Cerebellar cortex (tissue), 1 donor: ENCODE measurements at places on chromosomes 2 and 18.

- no peak for DNase-seq
These were observed at the start of gene FAM110C for GRCh38 chr2:46471-47345. TSS of gene FAM110C (minus strand) at chr2:46505. CDS start at chr2:46385, 120 bp downstream.

- DNase-seq, result no peak
These were observed 594.0 kb downstream of the ERBB4 start for GRCh38 chr2:211944572-211944971.

- no peak for DNase-seq
These were observed 28.7 kb downstream of the CYP26B1 start for GRCh38 chr2:72118951-72119350.

- DNase-seq, result no peak
These were observed 42.9 kb upstream of the RASGRP3 start for GRCh38 chr2:33433279-33434235.

DNA sequence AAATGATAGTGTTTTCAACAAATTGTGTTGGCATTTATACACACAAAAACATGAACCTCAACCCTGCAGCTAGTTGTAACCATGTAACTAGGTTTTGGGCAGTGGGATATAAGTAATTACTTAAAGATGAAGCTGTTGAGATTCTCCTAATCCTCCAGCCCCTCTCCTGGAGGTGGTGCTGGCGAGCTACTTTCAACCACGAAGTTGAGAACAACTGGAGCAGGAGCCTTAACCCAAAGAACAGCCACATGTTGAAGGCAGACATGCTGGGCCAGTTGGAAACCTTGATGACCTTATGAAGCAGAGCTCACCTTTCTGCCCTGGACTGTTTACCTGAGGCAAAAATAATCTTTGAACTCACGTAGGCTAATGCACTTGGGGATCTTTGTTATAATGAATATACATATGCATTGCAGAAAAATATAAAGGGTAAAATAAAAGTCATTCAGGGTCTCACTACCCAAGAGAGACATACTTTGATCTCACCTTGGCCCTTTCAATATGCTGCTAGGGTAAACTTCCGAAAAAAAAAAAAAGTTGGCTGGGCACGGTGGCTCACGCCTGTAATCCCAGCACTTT, 89.6 kb upstream of the NPAS2 start:
- DNase-seq, result peak; percentile 7

DNA sequence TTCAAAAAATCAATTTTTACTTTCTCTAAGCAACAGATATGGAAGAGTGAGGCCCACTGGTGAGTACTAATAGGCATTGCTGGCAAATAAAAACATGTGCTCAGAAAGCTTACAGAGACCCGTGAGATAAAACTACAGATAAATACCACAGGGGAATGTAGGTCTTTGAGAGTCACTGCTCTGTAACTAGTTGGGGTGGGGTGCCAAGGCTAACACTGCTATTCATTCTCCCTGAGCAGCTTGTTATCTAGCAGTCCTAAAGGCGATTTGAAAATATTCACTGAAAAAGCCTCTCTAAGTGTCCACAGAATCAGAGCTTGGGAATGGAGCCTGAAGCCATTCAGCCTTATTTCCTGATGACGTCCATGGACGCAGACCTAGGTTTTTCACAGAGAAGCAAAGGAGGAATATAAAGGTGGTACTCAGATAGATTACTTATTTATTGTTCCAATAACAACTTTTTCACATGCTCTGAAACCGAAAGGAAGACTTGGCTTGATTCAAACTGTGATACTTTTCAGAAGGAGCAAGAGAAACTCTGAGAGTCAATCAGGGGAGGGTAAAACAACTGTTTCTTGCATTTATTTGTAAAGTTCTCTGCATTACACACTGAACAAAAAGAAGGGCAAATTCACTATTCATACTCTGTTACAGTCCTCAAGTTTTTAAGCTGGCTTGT, 188.4 kb downstream of the PPP1R1C start:
- no peak for DNase-seq

- no peak for DNase-seq
These were observed 314.9 kb upstream of the NRP2 start for GRCh38 chr2:205367331-205367935.

GRCh38 chr2:107542314-107542740, 284.4 kb upstream of the RGPD4 start:
- DNase-seq, result no peak

DNA sequence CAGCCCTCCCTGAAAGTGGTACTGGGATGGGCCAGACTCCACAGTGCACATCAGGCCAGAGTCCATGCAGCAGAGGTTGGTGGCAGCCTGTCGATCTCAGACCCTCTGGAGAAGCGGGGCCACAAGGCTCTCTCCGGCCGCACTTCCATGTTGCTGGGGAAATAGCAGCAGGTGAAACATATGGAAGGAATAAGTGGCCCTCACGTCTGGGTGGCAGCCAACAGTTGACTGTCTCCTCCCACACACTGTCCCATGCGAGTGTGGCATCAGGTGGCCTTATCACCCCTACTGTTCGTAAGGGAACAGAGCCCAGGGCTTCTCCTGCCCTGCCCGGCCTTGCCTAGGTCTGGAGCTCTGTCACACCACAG, 58.1 kb upstream of the FOSL2 start:
- DNase-seq, result peak; percentile 48

- no peak for DNase-seq
These were observed 94.1 kb downstream of the FAM161A start for GRCh38 chr2:61759718-61760117.

DNA sequence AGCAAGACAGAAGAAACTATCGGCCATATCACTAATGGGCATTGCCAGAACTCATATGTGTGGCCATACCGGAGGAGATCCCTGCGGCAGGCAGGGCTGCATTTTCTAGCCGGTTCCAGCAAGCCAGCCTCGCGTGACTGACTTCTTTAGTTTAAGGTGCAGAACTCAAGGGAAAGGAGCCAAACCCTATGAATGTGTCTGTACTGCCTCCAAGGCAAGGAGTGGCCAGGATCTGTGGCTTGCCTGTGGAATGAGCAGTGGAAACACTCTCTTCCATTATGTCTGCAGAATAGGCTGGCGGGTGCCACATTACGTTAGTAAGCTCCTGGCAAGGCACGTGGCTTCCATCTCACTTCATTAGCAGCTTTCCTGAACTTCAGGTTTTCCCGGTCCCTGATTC, 137.6 kb downstream of the ATL2 start:
- no peak for DNase-seq

DNA sequence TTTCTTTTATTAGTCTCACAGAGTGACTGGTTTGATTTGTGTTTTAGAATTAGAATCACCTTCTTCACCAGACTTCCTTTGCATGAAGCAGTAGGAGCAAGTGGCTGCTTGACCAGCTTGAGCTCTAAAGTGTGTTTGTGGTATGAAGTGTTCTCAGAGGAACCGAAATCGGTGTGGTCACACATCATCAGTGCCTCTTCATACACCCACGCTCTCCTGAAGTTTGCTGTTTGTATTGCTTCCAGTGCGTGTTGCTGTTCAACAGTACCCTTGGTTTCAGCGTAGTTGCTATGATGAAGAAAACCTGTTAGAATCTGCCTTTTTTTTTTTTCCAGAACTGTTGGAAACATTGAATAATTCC, 77.9 kb downstream of the LIMS1 start:
- DNase-seq, result no peak

GRCh38 chr2:9004338-9005204, 1.1 kb upstream of the MBOAT2 start:
- DNase-seq, result no peak

DNA sequence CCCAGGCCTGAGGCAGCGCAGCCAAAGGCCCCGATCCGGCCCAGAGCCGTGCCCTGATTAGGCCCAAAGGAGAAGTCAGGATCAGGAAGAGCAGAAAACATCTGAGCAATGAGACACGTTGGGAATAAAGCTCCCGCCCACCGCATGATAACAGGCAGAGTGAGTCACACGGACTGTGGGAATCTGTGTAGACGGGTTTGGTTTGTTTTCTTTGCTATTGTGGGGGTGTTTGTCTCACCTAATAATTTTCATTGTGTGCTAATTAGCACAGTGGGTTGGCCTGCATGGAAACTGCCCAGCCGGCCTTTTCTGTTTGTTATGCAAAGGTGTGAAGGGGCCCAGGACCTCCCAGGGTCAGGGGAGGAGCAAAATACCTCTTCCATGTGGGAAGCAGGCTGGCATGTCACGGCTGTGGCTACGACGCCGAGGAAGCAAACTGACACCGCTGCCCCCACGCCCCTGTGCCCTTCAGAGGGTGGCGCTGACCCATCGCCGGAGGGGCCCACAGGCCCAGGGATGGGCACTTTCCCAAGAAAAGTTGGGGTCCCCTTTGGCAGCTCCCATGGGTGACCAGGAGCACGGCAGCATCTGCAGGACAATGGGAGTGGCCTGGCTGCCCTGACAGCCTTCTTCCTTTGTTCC, 68.4 kb upstream of the CTDP1 start:
- no peak for DNase-seq

GRCh38 chr18:9115984-9116383, 13.5 kb downstream of the NDUFV2 start:
- no peak for DNase-seq

DNA sequence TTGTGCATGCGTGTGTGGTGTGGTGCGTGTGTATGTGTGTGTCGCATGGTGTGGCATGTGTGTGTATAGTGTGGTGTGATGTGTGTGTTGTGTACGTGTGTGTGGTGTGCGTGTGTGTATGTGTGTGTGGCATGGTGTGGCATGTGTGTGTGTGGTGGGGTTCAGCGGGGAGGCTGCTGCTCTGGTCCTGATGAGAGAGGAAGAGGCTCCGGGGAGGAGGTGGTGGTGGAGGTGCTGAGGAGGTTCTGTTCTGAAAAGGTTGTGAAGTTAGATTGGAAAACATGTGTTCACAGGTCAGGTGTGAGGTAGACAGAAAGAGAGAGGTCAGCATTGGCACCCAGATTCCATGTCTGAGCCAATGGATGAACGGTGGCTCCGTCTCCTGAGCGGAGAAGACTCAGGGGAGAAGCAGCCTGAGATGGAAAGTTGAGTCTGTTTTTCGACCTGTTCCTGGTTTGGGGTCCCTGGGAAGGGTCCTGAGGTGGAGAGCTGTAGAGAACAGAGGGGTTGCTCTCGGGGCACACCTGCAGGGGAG, 67.2 kb upstream of the HDAC4 start:
- DNase-seq, result no peak

- no peak for DNase-seq
These were observed 286.4 kb upstream of the CNTNAP5 start for GRCh38 chr2:123738643-123739042.

- DNase-seq, result no peak
These were observed 154.9 kb upstream of the SOX11 start for GRCh38 chr2:5537180-5537688.

DNA sequence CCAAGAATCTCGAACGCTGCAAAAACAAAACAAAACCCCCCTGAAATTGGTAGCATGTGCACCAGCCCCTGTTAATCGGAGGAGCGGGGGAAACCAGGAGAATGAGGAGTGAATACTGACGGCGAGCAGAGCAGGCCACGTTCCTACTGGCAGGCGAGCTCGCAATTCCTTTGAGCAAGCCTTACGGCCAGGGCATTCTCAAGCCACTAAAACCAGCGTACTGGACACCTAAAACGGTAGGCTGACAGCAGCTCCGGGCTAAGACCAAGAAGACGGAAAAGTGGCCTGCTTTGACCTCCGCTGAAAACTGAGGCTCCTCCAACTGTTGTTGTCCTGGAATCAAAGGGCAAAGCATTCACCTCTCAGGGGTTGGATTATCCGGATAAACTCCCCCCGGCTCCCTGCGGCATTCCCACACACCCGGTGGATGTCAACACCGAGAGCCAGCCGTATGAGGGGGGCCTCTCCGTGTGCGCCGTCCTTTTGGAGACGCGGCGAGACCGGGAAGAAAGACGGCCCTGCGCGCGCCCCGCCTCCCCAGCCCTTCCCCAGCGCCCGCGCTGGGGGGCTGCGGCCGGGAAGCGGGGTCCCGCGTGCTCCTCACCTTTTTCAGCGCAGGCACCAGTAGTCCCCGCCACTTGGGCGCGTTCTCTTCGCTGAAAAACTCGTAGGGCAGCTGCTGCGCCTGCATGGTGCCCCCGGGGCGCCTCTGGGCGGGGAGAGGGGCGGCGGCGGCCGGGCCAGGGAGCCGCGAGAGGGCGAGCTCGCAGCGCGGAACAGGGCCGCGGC, 925 bp downstream of the SOS1 start:
- DNase-seq, result peak; percentile 69

DNA sequence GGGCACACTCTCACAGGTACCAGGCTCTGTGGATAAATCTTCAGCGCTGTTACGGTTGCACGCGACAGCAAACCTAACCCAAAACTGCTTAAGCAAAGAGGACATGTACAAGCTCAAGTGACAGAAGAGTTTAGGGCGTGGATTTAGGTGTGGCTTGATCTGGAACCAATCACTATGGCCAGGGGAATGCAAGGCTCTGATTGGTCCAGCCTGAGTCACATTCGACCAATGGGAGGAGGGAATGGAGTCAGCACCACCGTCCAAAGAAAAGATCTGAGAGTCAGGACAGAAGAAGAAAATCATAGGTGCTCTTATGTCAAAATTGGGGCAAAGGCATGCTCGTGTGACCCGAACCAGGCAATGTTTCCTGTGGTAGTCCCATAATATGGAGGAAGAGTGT, 139.0 kb downstream of the TRIM43 start:
- no peak for DNase-seq

GRCh38 chr18:56044239-56044638, 456.2 kb upstream of the TCF4 start:
- no peak for DNase-seq

DNA sequence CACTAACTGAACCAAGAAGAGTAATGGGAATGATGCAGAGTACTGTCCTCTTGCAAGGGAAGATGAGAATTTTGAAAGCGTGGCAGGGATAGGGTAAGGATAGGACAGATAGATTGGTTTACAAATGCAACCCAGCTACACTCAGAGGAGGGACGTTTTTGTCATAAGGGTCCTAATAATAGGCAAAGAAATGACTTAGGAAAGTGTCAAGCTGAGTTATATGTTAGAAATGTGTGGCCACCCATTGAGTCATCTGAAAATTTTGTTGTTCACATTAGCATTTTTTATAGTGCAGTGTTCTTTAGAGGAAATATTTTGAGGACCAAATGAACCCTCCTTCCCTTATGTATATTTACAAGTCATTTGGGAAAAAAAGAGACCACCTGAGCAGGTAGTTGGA, 137.5 kb downstream of the PHLPP1 start:
- DNase-seq, result no peak

- no peak for DNase-seq
These were observed 71.9 kb downstream of the TNFRSF11A start for GRCh38 chr18:62396967-62397366.
